Dermis blood vessel endothelial cell (primary cell): ENCODE measurements at places on chromosomes 3 and 15. TPM values are rescaled to one million over a fixed set of nuclear protein-coding genes. Genes with fewer than 3 reads are reported as not detected.

GRCh38 chr15:89486726-89487050 lies 9.7 kb downstream of the RHCG start:
- no peak for DNase-seq

SKOR1 gene
- total RNA-seq: 0.05 TPM in 1 of 2 replicates, not detected in the other

DNA sequence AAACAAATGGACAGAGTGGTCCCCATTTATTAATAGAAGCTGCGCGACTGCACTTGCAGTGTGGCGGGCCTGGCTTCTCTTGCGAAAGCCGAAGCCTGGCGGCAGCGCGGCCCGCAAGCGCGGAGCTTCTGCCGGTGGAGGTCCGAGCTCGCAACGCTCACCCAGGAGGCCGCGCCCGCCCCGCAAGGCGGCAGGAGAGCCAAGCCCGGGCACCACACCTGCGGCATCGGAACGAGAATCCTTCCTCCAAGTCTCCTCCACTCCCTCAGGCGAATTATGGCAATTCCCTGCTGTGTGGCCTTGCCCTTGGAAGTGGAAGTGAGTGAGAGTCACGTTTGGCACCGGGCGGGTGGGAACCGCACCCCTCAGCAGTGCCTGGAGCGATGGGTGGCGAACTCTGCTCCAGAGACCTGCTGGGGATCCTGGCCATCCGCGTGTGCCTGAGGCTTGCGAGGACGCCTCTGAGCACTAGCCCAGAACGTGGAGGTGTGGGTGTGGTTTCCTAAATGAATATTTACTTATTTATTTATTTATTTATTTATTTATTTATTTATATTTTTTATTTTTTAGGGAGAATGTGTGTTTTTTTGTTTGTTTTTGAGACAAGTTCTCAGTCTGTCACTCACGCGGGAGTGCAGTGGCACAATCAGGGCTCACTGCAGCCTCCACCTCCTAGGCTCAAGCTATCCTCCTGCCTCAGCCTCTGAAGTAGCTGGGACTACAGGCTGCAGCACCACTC lies 133.7 kb upstream of the UBE2E1 start:
- peak; percentile 48 for DNase-seq

LRRN1 gene
- total RNA-seq: not detected in 2 replicates

C3orf85 gene
- not detected in 2 replicates for total RNA-seq

- DNase-seq: peak; percentile 75
Measured at GRCh38 chr3:124266487-124266886, 274.6 kb upstream of the ROPN1 start.

- DNase-seq: no peak
Measured at GRCh38 chr3:59266551-59266950, 216.7 kb upstream of the CFAP20DC start.

GRCh38 chr15:64288577-64288976 lies 67.4 kb downstream of the CSNK1G1 start:
- peak; percentile 50 for DNase-seq

- DNase-seq: no peak
Measured at GRCh38 chr15:76998663-76999285, 3.8 kb downstream of the PSTPIP1 start.

DNA sequence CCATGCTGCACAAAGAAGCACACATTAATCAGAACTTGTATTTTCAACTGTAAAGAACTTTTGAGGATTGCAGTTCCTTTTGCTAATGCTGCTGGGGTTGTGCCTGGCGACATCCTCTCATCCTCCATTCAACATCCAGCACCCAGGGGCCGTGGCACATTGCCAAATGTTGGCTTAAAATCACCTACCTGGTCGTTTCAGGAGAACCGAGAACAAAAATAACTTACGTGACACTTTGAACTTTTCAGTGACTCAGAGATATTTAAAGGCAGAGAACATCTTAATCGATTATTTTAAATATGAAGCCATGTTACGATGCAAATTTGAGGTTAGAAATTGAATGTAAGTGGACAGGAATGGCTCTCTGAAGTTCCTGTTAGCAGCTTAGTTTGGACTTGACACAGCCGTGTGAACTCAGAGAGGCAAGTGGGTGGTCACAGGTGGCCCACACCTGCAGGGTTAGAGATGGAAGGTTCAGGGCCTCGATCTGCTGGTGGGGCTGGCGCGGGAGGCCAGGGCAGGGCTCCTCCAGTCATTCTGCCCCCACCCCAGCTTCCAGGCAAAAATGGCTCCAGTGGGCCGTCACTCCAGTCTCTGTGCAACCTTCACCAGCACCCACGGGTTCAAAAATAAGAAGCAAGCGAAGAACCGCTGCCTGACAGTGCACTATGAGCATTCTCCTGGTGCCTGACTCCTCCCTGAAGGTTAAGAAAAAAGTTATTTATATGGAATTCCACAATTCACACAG lies 12.2 kb downstream of the LRRK1 start:
- no peak for DNase-seq

PLSCR2 gene
- total RNA-seq: 0.33 and 0.34 TPM in 2 replicates

GRCh38 chr3:37162501-37163245 lies 11.7 kb downstream of the LRRFIP2 start:
- no peak for DNase-seq

DNA sequence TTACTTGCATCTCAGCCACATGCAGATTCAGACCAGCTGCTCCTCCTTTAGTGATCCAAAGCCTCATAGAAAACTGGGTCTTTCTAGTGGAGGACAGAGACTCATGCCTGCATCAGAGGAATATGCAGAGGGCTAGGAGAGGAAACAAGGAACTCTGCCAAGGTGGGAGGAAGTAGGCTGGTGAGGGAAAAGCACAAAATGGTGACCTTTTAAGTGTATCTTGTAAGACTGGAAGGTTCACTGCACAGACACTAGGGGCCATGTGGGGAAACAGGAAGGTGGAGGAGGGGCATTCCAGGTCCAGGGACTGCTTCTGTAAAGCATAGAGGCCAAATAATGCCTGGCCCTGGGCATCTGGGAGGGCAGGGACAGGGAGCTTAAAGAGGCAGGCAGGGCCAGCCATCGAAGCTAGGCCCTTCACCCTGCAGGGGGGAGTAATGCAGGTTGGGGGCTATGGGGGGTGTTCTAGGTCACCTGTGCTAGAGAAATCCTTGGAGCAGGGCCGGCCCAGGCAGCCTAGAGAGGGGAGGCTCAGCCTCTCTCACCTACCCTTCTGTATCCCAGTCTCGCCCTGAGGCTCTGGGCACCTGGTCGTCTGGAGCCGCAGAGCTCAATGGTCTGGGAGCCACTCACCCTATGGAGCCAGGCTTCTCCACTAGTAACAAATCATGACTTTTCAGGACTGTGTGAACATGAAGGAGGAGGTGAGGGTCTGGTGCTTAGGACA lies 117.7 kb downstream of the DNAJB8 start:
- DNase-seq: peak; percentile 30

TIGIT gene
- not detected in 2 replicates for total RNA-seq

UACA gene
- 170 and 185 TPM in 2 replicates for total RNA-seq

GRCh38 chr15:35753486-35753885 lies 207.5 kb upstream of the DPH6 start:
- no peak for DNase-seq

DNA sequence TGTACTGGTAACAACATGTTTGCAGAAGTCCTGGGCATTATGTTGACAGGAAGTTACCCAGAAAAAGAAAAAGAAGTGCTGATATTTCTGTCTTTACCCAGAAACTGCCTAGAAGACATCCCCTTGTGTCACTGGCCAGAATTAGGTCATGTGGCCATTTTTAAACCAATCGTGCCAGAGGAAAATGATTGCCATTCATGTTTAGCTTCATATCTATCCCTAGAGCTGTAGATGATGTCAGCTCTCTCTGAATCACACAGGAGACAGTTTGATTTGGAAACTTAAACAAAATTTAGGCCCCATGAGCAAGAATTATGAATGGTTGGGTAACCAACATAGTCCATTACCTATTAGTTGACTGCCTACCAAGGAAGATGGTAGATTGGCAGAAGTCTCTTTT lies 8.9 kb upstream of the PLOD2 start:
- no peak for DNase-seq

GRCh38 chr3:177538048-177538749 lies 340.9 kb upstream of the TBL1XR1 start:
- DNase-seq: peak; percentile 28

GRCh38 chr3:89360156-89360555 lies 252.7 kb downstream of the EPHA3 start:
- no peak for DNase-seq

DNA sequence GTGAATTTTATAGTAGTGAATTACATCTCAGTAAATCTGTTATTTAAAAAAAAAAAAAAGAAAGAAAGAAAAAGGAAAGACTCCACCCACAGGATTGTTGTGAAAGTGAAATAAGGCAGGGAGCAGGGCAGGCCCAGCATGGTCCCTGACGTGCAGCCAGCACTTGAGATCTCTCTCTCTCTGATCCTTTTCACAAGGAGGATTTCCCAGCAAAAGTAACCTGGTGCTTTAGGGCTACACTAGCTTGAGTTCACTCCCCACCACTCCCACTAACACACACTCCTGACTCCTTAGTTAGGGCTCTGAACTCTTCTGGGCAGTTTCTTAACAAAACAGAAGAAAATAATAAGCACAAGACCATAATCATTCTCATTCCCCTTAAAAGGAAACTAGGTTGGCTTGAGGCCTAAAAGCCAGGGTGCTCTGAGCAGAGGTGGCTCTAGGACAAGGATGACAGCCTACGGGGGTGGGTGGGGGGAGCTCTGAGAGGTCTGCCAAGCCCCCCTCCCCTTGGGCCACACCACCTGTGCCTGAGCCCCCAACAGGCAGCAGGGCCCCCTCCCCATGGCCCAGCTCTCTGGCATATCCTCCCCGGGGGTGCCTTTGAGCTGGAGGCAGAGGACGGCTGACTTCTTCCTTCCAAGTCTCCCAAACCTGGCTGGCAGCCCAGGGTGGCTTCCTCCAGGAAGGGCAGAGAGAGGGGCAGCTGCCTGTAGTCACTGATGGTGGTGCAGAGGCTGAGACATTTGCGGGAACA lies 856 bp downstream of the TMEM40 start:
- peak; percentile 57 for DNase-seq

GRCh38 chr3:19811689-19812088 lies 122.3 kb downstream of the EFHB start:
- no peak for DNase-seq

TMEM108 gene
- total RNA-seq: 0.17 and 0.23 TPM in 2 replicates

ATRIP gene
- total RNA-seq: 8.2 TPM in 2 replicates

DUOXA2 gene
- not detected in 2 replicates for total RNA-seq

DNA sequence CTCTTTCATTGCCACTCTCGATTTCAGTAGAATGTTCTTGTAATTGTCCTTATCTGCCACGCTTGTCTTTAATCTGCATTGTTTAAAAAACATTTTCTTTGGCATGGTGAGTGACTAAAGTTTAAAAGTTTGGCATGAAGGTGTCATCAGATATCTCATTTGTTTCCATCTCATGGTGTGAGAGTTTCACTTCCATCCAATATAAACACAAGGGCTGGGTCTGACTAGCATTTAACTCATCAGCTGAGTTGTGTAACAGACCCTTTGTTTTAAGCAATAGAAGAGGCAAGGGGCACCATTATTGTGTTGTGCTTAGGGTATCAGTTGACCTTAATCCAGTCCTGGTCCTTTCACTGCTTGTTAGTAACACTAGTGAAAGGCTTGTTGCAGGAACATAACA lies 49.9 kb upstream of the IL12A start:
- no peak for DNase-seq

ACKR4 gene
- total RNA-seq: 0.85 and 0.93 TPM in 2 replicates

RLBP1 gene
- total RNA-seq: not detected in 2 replicates

TAGLN3 gene
- 0.19 and 0.85 TPM in 2 replicates for total RNA-seq

- DNase-seq: no peak
Measured at GRCh38 chr3:31048143-31048542, 153.7 kb upstream of the GADL1 start.

DNA sequence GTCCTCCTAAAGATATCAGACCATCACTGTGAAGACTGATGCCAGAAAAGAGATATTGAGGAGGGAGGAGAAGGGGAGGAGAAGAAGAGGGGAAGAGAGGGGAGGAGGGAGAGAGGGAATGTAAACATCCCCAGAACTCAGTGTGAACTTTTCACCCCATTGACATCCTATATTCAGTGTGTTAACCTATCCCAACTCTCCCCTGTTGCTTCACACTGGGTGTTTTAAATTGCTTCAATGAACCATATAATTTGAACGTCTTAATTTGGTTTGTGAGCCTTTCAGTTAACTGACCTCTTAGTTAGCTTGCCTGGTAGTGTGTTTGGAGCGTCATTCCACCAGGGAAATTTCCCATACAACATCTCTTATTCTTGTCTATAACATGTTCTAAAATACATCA lies 29.8 kb upstream of the PTPRG start:
- DNase-seq: no peak

CLEC3B gene
- total RNA-seq: 0.88 and 6.3 TPM in 2 replicates

GRCh38 chr3:13419505-13420044 lies 547 bp downstream of the NUP210 start:
- DNase-seq: peak; percentile 13

B4GALT4 gene
- total RNA-seq: 4.2 and 9.0 TPM in 2 replicates

- DNase-seq: no peak
Measured at GRCh38 chr3:46670000-46670890, 23.2 kb downstream of the ALS2CL start.

FOXB1 gene
- not detected in 2 replicates for total RNA-seq

DNA sequence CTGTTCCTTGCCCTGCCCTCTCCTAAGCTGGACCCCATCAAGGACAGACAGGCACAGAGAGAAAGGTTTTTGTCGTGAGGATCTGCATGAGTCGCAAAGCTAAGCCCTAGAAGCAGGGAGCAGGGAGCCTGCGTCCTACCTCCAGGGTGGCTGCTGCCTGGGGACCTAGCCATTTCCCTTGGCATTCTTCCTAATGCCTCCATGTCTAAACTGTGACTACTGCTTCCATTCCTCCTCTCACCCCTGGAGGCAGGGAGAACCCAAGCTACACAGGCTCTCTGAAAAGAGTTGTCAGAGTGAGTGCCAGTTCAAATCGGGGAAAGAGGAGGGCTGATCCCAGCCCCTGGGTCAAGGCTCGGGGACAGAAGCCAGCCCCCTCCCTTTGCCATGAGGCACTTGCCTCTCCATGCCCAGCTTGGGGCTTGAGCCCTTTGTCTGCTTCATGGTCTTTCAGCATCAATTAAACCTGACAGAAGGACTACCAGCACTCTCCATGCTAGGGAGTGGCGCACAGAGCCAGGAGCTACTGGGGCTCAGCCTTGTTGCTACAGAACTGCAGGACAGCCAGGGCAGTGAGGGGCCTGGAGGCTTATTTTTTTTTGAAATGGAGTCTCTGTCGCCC lies 2.4 kb downstream of the GCHFR start:
- no peak for DNase-seq

- no peak for DNase-seq
Measured at GRCh38 chr3:124856677-124857076, 30.5 kb downstream of the ITGB5 start.

DNA sequence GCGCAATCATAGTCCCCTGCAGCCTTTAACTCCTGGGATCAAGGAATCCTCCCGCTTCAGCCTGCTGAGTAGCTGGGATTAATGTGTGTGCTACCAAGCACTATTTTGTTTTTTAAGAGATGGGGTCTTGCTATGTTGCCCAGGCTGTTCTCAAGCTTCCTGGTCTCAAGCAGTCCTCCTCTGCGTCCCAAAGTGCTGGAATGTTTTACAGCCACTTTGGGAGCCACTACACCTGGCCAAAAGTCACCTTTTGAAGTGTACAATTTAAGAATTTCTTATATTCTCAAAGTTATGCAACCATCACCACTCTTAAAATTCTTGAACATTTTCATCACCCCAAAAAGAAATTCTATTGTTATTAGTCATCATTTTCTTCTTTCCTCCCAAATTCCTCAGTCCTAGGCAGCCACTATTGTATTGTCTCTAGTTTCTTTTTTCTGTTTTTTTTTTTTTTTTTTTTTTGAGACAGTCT lies 17.8 kb downstream of the CDV3 start:
- DNase-seq: peak; percentile 57

CCR2 gene
- not detected in 2 replicates for total RNA-seq

- no peak for DNase-seq
Measured at GRCh38 chr3:112027826-112028225, 6.7 kb upstream of the TMPRSS7 start.

ROPN1 gene
- total RNA-seq: not detected in 2 replicates
